D341Med (cell line): ENCODE measurements at places on chromosomes 7 and 10.

- peak; percentile 29 for DNase-seq
These were observed 975 bp upstream of the USP54 start for GRCh38 chr10:73591935-73592699.

DNA sequence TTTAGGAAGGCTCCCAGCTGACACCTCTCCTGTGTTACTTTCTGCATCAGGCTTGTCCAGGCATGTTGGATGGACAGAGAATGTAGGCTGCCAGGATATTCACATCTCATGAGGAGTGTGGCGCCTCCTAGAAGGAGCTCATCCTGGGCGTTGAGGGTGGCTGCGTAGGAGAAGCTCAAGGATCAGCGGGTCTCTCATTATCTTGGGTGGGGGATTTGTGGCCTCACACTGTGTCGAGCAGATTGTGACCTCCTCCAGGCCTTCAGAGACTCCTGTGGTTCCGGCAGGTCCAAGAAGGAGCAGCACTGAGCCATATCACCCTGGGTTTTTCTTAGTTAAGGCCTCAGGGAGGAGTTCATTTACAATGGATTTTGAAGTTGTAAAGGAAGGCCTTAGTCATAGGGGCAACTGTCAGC, 8.7 kb upstream of the COBL start:
- no peak for DNase-seq

GRCh38 chr7:42197451-42197850, 39.6 kb downstream of the GLI3 start:
- no peak for DNase-seq

DNA sequence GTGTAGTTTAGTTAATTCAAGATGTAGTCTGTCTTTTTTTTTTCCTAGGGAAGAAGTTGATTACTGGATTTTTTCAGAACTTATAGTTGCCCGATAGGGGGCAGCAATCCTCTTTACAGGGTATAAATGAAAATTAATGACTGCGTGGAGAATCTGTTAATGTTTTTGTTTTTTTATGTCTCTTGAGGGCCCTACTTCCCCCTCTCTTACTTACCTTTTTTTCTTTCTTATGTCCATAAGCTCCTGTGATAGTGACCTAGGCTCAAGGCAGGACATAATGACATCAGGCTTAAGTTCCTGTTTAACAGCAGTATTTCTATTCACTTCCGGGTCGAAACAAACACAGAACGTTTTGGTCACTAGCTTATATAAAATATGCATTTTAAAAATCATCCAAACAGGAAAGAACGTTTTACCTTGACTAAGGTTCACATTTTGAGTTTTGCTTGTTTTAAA, 18.8 kb downstream of the CDC123 start:
- DNase-seq: no peak

- peak; percentile 33 for DNase-seq
These were observed 677 bp downstream of the SKAP2 start for GRCh38 chr7:26863518-26864308.

DNA sequence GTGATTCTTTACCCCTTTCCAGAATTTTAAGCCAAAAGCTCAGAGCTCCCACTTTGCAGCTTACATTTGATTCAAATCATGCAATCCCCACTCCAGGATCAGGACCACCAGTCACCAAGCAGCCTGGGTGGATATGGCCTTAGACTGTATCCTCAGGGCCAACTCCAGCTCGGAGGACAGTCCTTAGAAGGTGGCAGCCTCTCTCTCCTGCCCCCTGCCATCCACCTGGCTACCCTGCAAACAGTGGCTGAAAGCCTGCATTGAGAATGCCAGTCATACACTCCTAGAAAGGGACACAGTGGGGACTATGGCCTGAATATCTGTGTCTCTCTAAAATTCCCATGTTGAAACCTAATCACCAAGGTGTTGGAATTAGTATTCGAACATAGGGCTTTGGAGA, 50.0 kb upstream of the KCNMA1 start:
- DNase-seq: no peak

- DNase-seq: no peak
These were observed 35.3 kb upstream of the PCBD1 start for GRCh38 chr10:70923696-70924095.

GRCh38 chr7:36606153-36606975, 117.9 kb downstream of the AOAH start:
- DNase-seq: no peak

DNA sequence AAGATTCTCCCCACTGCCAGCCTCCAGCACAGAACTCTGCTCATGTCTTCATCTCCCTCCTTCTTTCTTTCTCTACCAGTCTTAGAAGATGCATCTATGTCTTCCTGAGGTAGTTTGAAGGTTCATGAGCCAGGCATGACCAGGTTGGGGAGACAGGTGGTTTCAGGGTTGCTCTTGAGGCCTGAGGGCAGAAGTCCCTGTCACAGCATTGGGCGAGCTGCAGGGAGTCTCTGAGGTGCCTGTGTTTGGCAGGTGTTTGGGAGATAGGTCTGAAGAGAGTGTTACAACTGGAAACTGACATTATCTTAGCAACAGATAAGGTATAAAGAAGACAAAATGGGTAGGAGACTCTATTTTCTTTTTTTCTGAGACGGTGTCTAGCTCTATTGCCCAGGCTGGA, 18.7 kb downstream of the PRSS2 start:
- DNase-seq: no peak

- no peak for DNase-seq
These were observed 20.7 kb downstream of the CREB3L2 start for GRCh38 chr7:137981175-137981574.

GRCh38 chr10:119715628-119716505, 10.0 kb upstream of the INPP5F start:
- no peak for DNase-seq

DNA sequence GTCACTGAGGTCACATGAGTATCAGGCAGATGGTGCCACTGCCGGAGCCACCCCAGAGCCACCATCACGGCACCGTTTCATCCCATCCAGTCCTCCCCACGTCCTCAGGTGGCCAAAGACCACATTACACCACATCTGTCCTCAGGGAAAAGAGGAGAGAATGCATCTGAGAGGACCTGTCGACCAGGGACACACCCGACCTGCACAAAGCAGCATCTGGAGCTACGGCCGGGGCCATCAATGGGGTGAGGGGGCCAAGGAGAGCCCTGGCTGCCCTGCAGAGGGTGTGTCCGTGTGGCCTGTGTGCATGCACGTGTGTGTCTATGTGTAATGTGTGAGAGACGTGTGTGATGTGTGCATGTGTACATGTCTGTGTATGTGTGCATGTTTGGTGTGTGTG, 480.6 kb downstream of the DNAJB6 start:
- no peak for DNase-seq

GRCh38 chr7:107628461-107629064, 32.1 kb upstream of the SLC26A4 start:
- no peak for DNase-seq

- no peak for DNase-seq
These were observed 822 bp downstream of the SAMD9L start for GRCh38 chr7:93147363-93147762.

DNA sequence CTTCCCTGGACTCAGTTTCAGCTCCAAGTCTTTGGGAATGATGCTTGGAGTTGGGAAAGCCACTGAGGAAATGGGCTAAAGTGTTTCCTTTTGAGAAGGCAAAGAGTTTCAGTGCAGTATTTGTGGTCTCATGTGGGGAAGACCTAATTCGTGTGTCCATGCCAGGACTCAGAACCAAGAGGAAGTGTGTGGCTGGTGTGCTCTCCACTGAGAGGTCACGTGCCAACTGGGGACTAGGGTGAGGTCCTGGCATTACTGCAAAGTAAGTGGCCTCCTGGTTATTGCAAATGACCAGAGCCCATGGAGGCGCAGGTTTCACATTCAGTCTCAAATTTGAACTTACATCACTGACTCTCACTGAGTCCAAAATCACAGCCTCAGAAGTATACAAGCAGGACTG, 48.6 kb upstream of the ITPRID1 start:
- DNase-seq: no peak

- no peak for DNase-seq
These were observed 270.6 kb downstream of the TRIL start for GRCh38 chr7:28687537-28687936.

DNA sequence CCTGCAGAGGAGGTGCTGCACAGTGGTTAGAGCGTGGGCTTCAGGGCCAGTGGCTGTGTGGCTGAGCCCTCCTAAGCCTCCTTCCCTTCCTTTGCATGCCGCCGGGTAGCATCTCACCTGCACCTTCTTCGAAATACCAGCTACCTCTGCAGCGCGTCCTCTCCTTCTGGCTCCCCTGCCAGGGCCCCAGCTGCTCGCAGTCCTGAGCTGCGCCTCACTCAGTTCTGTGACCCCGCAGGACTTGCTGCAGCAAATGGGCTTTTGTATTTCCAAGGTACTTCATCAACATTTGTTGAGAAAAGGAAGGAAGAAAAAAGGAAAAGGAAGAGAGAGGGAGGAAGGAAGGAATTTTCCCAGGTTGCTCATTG, 146.7 kb upstream of the PRR15 start:
- DNase-seq: no peak

DNA sequence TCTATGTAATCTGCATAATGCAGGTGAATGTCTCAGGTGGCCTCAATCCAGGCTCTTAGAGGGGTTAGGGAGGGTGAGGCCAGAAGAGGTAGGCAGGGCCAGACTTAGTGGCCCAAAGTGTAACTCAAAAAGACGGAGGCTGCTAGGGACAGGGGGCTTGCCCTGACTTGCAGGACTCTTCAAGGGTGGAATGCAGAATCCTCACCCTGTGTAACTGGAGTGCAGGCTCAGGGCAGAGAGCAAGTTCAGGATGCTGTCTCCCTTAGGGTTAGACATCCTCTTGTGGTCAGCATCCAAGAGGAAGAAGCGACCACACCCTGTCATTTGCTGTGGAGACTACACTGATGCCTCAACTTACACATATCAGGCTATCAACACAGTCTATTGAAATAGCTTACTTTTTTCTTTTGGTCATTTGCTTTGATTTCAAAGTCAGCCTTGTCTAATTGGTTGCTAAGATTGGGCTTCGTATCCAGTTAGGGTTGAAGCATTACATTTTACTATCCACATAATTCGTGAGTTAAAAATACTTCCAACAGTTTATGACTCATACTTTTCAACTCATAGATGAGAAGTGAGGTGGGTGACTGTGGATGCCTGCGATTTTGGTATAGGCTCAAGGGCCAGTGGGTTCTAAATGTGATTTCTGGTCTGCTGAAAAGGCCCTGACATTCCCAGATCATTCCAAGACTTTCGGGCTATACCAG, 563.6 kb downstream of the SUGCT start:
- DNase-seq: no peak

- no peak for DNase-seq
These were observed 28.8 kb upstream of the KDM7A start for GRCh38 chr7:140205600-140205999.

GRCh38 chr10:990808-991207, 2.6 kb downstream of the GTPBP4 start:
- no peak for DNase-seq

GRCh38 chr7:140009735-140010134, 53.0 kb downstream of the PARP12 start:
- no peak for DNase-seq

- no peak for DNase-seq
These were observed 105.4 kb downstream of the ITIH5 start for GRCh38 chr10:7561216-7561893.

GRCh38 chr7:510782-511281, 8.8 kb downstream of the PDGFA start:
- DNase-seq: no peak

DNA sequence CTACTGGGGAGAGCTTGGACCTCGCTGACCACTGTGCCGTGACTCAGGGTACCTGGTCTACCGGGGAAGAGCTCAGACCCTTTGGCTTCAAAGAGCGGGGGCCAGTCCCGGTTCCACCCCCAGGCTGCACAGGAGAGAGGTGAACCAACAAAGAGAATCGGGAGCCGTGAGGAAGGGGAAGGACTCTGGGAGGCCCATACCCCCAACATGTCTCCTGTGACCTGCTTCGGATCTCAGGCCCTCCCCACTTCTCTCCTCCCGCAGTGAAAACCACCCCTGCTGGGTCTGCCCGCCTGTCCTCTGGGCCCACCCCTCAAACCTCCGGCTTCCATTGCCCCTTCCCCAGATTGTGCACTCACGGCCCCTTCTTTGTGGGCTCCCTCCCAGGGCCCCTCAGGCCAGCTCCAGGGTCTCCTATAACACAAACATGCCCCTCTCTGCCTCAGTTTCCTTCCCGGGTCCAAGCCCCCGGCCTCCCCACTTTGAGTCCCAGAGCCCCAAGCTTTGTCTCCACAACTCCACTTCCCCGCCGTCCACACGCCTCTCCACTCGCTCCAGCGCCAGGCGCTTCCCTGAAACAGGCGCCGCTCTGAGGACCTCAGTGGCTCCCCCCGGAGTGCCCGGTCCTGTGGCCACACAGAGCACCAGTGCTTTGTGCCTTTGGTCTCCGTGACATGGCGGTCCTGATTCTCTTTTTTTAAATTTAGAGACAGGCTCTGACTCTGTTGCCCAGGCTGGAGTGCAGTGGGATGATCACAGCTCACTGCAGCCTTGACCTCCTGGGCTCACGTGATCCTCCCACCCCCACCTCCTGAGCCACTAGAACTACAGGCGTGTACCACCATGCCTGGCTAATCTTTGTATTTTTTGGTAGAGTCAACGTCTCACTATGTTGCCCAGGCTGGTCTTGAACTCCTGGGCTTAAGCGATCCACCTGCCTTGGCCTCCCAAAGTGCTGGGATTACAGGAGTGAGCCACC, 7.5 kb upstream of the INTS1 start:
- DNase-seq: no peak

- no peak for DNase-seq
These were observed 33.1 kb upstream of the ADD3 start for GRCh38 chr10:109974504-109975191.

- DNase-seq: no peak
These were observed 320.5 kb downstream of the PHF14 start for GRCh38 chr7:11294218-11294617.

- DNase-seq: peak; percentile 91
These were observed 107.2 kb downstream of the SPDYE5 start for GRCh38 chr7:75599244-75599781.

DNA sequence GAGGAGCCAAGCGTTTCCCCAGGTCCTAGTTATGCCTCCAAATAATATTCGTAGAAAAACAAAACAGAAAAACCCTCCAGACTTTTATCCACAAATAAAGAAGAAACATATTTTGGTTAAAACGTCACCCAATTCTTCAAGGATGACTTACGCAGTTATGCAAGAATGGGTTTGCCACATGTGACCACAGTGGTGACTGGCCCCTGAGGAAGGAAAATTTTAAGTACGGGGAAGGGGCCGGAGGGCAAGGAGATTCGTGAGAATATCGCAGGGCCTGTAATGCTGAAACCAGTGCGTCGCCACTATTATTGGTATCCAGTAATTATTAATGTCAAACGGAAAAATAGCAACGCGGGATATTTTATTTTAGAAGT, 537 bp upstream of the MRPS24 start:
- no peak for DNase-seq
